ENCODE measurements at places on chromosomes 7 and 10.

DNA sequence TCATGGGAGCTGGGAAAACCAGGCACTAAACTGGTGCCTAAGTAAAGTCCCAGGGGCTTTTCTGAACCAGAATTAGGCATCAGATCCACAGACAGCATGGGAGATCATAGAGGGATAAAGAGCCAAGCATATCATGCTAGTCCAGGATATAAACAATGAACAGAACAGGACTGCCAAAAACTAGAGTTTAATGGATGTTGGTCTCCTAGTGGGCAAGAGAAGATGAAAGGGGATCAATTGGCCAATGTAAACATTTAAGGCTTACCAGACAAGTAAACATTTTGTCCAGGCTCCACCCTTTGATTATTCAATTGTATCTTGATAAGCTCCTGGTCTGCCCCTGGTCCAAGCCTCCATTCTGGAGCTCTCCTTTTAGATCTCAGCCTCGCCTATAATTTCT lies 18.9 kb downstream of the MACC1 start:
- peak; percentile 67 for DNase-seq

- DNase-seq, result peak; percentile 14
Observed at GRCh38 chr7:150357270-150357669, 11.4 kb upstream of the REPIN1 start.

DNA sequence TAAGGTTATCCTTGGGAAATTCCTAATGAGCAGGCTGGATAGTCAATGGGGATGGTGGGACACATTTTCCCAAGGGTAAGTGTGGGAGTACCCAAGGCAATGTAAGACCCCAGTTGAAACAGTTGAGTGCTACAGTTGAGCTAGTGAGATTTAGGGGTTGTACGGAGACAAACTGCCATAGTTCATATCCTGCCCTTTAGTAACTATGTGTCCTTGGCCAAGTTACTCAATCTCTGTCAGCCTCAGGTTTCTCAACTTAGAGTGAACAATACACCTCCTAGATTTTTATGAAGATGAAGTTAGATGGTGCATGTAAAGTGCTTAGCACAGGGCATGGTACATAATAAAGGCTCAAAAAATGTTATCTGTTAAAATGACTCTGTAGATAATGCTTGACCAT lies 20.5 kb downstream of the HABP2 start:
- no peak for DNase-seq

DNA sequence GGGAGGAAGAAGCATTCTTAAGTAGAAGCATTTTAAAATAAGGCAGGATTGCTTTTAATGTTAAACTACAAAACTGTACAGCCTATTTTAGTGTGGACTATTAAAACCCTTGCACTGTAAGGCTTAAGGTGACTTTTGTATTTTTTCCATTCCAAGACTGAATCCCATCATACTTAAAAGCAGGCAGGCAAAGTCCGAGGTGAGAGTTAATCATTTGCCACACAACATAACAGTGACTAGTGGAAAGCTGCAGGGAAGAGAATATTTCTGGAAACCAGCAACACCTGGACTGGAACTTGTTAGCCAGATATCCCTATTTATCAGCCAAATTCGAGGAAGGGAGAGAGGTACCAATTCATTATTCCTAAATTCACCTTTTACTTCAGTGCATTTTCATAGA lies 3.5 kb downstream of the PRR15 start:
- no peak for DNase-seq

DNA sequence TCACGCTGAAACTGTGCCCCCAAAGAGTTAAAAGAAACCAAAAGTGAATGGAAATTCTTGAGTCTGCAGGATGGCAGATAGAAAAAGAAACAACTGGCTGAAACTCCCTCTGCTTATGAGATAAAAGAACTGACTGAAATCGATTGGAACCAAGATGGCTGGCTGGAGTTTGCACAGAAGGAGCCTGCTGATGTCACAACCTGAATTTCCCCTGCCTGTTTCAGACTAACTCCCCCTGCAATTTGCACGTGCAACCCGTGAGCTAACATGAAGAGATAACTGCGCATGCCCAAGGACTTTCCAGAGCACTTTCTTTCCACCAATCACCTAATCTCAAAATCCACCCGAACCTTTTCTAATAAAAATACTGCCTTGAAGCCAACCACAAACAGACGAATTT lies 435.5 kb downstream of the CALN1 start:
- DNase-seq, result no peak

DNA sequence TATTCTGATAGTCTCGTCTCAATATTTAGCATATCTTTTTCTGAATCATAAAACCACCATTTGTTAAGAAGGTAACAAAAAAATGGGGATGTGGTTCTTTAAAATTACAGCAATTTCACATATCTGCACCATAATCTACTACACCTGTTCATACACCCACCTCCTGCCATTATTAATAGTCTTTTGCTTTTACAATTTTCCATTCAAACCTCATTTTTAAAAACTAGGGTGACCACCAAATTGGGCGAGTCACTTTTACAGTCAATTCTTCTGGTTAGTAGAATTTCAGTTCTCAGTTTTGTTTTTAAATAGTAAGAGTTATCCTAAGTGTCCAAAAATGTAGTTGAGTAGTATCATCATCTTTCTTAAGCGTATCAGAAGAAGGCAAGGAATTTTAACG lies 48.4 kb upstream of the GSAP start:
- no peak for DNase-seq

DNA sequence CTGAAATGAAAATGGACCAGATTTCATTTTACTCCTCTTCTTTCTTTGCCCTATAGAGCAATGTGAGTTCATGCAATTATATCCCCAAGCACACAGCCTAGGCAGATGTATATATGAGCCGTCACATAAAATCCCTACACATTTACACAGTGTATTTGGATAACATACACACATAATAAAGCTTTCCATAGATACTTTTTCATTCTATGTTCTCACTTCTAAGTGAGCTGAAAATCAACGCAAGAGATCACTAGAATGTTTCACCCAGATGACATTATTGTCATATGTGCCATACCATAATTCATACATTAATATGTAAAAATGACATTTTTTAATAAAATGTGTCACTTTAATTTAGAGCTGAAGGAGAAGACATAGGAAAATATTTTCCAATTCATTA lies 129.4 kb downstream of the INHBA start:
- DNase-seq, result no peak

DNA sequence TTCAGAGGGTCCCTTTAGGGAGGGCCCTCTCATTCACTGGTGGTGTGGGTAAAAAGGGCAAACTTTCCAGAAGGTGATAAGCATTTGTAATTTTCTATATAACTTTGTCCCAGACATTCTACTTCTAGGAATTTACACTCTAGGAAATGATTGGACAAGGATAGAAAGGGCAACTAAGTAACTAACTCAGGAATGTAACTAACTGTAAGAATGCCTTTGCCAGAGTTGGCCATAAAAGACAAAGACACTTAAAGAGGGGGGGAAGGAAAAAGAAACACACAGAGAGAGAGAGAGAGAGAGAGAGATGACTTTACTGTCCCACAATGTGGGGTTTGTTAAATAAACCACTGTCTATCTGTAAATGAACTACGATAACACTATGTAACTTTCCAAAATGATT lies 38.5 kb upstream of the ITPRID1 start:
- no peak for DNase-seq

DNA sequence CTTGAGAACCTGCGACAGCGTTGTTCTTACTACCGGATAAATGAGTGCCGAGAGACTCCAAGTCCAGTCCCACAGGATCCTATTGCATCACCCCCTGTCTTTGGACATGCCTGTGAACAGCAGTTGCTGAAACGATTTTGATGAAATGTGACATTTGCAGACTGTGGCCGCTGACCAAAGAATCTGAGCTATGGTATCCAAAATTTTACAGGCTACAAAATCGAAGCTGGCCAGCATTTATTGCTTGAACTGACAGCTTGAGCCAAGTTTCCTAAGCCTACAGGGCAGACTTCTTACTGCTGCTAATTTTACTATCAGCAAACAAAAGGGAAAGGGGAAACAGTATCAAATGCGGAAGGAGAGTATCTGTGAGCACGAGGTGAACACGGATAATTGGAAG lies 12.1 kb upstream of the NPVF start:
- DNase-seq, result no peak

GRCh38 chr10:56895306-56895705 lies 534.2 kb upstream of the ZWINT start:
- DNase-seq, result no peak

DNA sequence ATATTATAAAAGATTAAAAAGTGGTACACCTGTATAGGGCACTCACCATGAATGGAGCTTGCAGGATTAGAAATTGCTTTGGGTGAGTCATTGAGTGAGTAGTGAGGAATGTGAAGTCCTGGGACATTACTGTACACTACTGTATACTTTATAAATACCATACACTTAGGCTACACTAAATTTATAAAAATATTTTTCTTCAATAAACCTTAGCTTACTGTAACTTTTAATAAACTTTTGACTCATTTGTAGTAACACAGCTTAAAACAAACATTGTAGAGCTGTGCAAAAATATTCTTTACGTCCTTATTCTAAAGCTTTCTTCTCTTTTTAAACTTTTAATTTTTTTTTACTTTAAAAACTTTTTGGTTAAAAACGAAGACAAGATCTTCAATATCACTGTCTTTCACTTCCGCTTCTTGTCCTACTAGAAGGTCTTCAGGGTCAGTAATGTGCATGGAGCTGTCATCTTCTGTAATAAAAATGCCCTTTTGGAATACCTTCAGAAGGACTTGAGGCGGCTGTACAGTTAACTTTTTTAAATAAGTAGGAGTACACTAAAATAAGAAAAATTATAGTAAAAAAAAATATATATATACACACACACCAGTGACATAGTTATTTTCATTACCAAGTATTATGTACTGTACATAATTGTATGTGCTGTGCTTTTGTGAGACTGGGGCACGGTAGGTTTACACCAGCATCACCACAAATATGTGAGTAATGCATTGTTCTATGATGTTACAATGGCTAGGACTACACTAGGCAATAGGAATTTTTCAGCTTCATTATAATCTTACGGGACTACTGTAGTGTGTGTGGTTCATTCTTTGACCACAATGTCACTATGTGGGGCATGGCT lies 3.5 kb downstream of the STK31 start:
- DNase-seq, result no peak

DNA sequence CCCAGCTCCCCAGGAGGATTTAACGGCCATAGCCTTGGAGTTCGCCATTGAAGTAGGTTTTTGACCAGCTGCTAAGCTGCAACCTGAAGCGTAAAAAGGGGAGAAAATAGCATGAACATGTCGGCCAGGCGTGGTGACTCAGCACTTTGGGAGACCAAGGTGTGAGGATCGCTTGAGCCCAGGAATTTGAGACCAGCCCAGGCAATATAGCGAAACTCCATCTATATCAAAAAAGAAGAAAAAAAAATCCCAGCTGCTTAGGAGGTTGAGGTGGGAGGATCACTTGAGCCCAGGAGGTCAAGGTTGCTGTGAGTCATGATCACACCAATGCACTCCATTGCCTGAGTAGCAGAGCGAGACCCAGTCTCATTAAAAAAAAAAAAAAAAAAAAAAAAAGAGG lies 32.2 kb upstream of the MCU start:
- DNase-seq, result no peak

DNA sequence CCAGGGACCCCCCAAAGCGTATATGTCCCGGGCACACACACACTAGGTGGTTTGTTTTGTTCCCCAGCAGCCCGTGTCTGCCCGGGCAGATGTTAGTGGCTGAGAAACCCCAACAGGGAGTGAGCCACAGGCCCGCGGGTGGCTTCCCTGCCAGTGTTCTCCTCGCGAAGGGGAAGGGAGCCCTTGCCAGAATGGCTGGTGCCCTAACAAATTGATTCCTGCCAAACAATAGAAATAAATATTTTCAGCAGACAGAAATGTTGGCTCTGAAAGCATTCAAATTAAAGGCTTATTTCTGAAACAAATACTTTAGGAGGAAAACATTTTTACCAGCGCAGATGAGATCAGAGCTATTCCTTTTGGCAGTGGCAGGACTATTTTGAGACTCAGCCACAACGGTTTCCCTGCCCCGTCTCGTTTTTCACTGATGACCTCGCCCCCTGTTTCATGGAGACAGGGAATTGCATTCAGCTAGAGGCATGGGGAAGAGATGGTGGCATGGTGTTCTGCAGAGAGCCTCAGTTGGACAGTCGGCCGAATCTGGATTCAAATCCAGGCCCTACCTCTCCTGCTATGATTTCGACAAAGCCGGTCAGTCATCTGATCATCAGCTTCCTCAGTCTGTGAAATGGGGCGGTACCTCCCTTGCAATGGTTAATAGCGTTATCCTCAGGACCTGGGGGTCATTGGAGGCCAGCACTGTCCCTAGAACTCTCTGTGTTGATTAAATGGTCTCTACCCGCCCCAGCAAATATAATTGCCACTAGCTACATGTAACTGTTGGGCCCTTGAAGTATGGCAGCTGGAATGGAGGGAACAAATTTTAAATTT lies 84.5 kb downstream of the CUX1 start:
- no peak for DNase-seq

DNA sequence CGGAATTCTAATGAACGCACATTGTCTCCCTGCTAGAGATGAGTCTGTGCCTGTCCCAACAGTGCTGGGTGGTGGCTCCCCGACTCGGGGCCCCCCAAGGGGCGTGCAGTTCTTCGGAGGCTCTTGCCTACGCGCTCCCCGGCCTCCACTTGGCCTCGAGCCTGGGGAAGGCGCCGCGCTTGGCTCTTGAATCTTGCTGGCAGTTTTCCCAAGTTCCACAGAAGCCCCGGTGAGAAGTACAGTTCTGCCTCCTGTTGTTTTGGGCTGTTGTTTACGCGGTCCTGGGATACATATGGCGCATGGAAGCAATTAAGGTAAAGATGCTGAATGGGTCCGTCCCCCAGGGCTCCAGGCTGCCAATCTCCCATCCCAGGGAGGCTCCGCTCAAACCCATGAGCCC lies 32.6 kb upstream of the UNCX start:
- no peak for DNase-seq

GRCh38 chr10:124867304-124867703 lies 65.7 kb downstream of the ABRAXAS2 start:
- DNase-seq, result no peak
